Esophagus squamous epithelium (tissue), 5 donors: ENCODE measurements at places on chromosomes 12 and 14. TPM values are rescaled to one million over a fixed set of nuclear protein-coding genes. Genes with fewer than 3 reads are reported as not detected.
A peak's percentile ranks its signal among the peaks of the same experiment; 100 is the strongest.

The MYF6 gene
- total RNA-seq = not detected

DNA sequence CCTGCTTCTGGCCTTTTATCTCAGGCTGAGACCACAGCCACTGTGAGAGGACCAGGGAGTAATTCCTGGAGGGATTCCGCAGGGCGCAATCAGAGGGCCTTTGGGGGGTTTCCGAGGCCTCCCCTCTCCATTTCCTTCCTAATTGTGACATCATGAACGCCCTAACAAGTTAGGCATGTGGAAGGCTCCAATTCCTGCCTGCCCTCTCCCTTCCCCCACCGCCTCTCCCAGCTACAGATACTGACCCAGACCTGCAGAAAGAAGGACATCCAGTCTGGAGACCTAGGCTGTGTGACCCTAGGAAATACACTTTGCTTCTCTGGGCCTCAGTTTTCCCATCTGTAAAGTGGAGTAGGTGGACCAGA lies 637.9 kb downstream of the MED13L start:
- H3K27me3 ChIP-seq = no peaks in the 10 kb centered on the region
- no peaks in the 10 kb centered on the region for H3K4me1 ChIP-seq
- no peak overlapping the region for H3K4me3 ChIP-seq
- no peak overlapping the region for H3K27ac ChIP-seq
- no peak for DNase-seq
- H3K36me3 ChIP-seq = no peaks in the 10 kb centered on the region

GRCh38 chr12:100365411-100365810 lies 8.5 kb downstream of the SLC17A8 start:
- H3K4me1 ChIP-seq = no peaks in the 10 kb centered on the region
- H3K27me3 ChIP-seq = no peaks in the 10 kb centered on the region
- H3K27ac ChIP-seq = no peak overlapping the region
- H3K36me3 ChIP-seq = no peaks in the 10 kb centered on the region

DNA sequence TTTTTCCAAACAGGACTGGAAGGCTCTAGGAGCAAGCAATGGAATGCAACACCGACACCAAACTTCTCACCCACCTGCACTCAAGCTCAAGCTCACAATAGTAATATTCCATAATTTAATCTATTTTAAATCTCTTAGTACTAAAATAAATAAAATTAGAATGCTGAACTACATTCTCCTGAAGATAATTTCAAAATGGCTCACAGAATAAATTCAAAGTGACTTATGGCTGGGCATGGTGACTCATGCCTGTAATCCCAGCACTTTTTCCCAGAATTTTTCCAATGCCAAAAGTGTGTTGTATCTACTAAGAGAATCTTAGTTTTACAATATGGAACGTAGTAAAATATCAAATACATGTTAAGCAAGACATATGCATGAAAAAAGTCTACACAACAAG lies 31.5 kb downstream of the DUSP16 start:
- H3K4me3 ChIP-seq = no peak overlapping the region
- H3K4me1 ChIP-seq = peaks cover 42% of the 10 kb centered on the region
- no peaks in the 10 kb centered on the region for H3K36me3 ChIP-seq
- no peak overlapping the region for H3K27ac ChIP-seq
- no peak for DNase-seq
- no peaks in the 10 kb centered on the region for H3K27me3 ChIP-seq

The RD3L gene
- not detected for total RNA-seq

The SDR9C7 gene
- 42.1 TPM for total RNA-seq

- H3K27ac ChIP-seq = peak overlapping the region; percentile 88
- H3K4me3 ChIP-seq = no peak overlapping the region
- peaks cover 9% of the 10 kb centered on the region for H3K36me3 ChIP-seq
- H3K4me1 ChIP-seq = peaks cover 61% of the 10 kb centered on the region
Observed at GRCh38 chr12:124395986-124396385, 101.1 kb downstream of the RFLNA start.

- H3K27ac ChIP-seq = no peak overlapping the region
- H3K4me1 ChIP-seq = no peaks in the 10 kb centered on the region
- no peak for DNase-seq
- no peaks in the 10 kb centered on the region for H3K27me3 ChIP-seq
Observed at GRCh38 chr12:11228296-11228879, 41.1 kb downstream of the PRB3 start.

DNA sequence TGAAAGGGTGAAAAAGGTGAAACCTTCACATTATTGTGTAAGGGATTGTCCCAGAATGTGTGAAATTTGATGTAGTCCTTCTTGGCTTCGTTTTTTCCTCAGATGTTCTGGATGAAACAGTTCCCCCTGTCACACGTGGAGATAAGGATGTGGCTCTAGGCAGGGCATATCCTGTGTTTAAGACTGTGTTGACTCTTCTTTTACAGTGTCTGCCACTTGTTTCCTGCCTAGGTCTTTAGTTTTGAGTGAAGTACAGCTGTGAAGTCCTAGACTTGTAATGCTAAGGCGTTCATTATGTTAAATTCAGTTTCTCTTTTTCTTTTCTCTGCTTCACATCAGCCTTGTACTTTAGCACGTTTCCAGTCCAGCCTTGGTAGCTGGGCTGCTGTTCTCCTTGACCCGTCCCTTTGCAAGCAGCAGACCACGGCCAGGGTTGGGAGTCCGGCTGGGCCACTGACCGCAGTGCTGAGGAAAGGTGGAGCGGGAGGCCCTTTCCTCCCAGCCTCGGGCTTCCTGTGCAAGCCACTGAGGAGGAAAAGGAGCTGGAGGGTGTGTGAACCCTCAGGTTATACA lies 59.1 kb downstream of the RASSF3 start:
- no peaks in the 10 kb centered on the region for H3K36me3 ChIP-seq
- no peaks in the 10 kb centered on the region for H3K27me3 ChIP-seq
- DNase-seq = no peak
- H3K4me1 ChIP-seq = peaks cover 95% of the 10 kb centered on the region

- no peak overlapping the region for H3K27ac ChIP-seq
Observed at GRCh38 chr14:58870961-58871360, 233.2 kb downstream of the DACT1 start.

GRCh38 chr12:71958993-71959578 lies 20.4 kb downstream of the TPH2 start:
- no peak overlapping the region for H3K27ac ChIP-seq
- DNase-seq = no peak
- no peaks in the 10 kb centered on the region for H3K36me3 ChIP-seq
- no peaks in the 10 kb centered on the region for H3K4me1 ChIP-seq
